ENCODE measurements at places on chromosomes 1 and 21. TPM values are rescaled to one million over a fixed set of nuclear protein-coding genes. Genes with fewer than 3 reads are reported as not detected.

The DYNLT5 gene
- total RNA-seq, result not detected

- DNase-seq, result no peak
- H3K4me3 ChIP-seq, result no peak overlapping the region
- H3K4me1 ChIP-seq, result peaks cover 8% of the 10 kb centered on the region
- no peaks in the 10 kb centered on the region for H3K27me3 ChIP-seq
- 0 out of 2 replicates have a peak overlapping the region, but pooled peaks have one; percentile 19 for H3K27ac ChIP-seq
- no peaks in the 10 kb centered on the region for H3K36me3 ChIP-seq
These were observed 19.4 kb upstream of the UBE2U start for GRCh38 chr1:64184003-64184440.

GRCh38 chr1:167983797-167984420, 47.0 kb upstream of the MPC2 start:
- peaks cover 14% of the 10 kb centered on the region for H3K4me1 ChIP-seq
- DNase-seq, result no peak
- H3K4me3 ChIP-seq, result no peak overlapping the region
- no peaks in the 10 kb centered on the region for H3K27me3 ChIP-seq

The FCGR3A gene
- total RNA-seq, result not detected

DNA sequence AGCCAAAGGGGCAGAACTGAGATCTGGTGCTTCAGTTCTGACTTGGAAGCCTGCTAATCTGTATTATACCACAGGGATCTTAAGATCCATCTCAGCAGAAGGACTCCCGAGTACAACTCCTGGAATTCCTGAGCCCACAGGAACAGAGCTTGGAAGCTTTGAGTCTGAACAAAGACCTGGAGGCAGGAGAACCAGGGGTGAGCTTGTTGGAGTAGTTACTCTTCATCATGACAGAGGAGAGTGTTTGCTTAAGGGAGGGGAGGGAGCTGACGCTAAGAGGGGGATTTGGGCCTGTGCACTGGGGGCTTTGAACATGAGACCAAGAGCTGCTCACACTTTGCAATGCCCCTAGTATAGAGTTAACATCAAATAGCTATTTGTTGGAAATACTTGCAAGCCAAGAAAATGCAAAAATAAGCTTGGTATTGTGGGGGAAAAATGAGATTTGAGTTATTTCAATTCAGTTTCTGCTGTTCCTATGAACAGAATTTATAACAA, 41.1 kb upstream of the TRABD2B start:
- no peaks in the 10 kb centered on the region for H3K4me1 ChIP-seq
- H3K36me3 ChIP-seq, result no peaks in the 10 kb centered on the region
- no peak for DNase-seq
- H3K27ac ChIP-seq, result no peak overlapping the region

The ITSN1 gene
- 39.1 TPM for total RNA-seq

GRCh38 chr21:44461464-44462001, 6.2 kb downstream of the LRRC3 start:
- H3K27me3 ChIP-seq, result peaks cover 30% of the 10 kb centered on the region
- no peaks in the 10 kb centered on the region for H3K4me1 ChIP-seq
- DNase-seq, result no peak
- no peak overlapping the region for H3K27ac ChIP-seq
- H3K4me3 ChIP-seq, result no peak overlapping the region
- no peaks in the 10 kb centered on the region for H3K36me3 ChIP-seq

GRCh38 chr21:32886339-32886738, 114.8 kb upstream of the PAXBP1 start:
- no peak overlapping the region for H3K27ac ChIP-seq
- peaks cover 62% of the 10 kb centered on the region for H3K27me3 ChIP-seq
- H3K36me3 ChIP-seq, result no peaks in the 10 kb centered on the region
- no peaks in the 10 kb centered on the region for H3K4me1 ChIP-seq
- peak overlapping the region; percentile 47 for H3K4me3 ChIP-seq

The F13B gene
- total RNA-seq, result not detected

DNA sequence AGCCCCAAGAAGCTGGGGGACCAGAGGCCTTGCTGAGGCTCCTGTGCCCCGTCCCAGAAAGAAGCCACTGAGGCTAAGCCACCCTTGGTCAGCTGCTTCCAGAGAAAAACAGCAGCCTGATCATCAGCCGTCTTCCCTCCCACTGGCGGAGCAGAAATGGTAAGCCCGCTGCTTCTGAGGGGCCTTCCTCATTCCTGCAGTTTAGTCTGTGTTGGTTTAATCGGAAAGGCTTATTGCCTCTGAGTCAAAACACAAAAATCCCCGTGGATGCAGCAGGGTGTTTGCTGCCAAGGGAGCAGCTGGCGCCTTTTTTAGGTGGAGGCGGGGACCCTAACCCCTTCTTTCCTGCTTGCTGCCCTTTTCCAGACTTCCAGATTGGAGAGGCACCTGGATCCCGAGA, 33.9 kb downstream of the SPSB1 start:
- no peak for DNase-seq
- H3K27me3 ChIP-seq, result no peaks in the 10 kb centered on the region
- no peaks in the 10 kb centered on the region for H3K36me3 ChIP-seq
- no peak overlapping the region for H3K4me3 ChIP-seq

- no peaks in the 10 kb centered on the region for H3K27me3 ChIP-seq
- H3K4me1 ChIP-seq, result peaks cover 15% of the 10 kb centered on the region
- H3K36me3 ChIP-seq, result no peaks in the 10 kb centered on the region
- H3K4me3 ChIP-seq, result peak overlapping the region; percentile 57
- DNase-seq, result peak; percentile 82
- H3K27ac ChIP-seq, result no peak overlapping the region
These were observed 37.6 kb downstream of the PIK3CD start for GRCh38 chr1:9689011-9689706.

- H3K36me3 ChIP-seq, result no peaks in the 10 kb centered on the region
- no peaks in the 10 kb centered on the region for H3K4me1 ChIP-seq
- no peak for DNase-seq
These were observed 16.6 kb upstream of the C1QA start for GRCh38 chr1:22619798-22620197.

- no peak overlapping the region for H3K27ac ChIP-seq
- H3K4me3 ChIP-seq, result no peak overlapping the region
- DNase-seq, result no peak
- H3K4me1 ChIP-seq, result no peaks in the 10 kb centered on the region
- peaks cover 42% of the 10 kb centered on the region for H3K36me3 ChIP-seq
- H3K27me3 ChIP-seq, result no peaks in the 10 kb centered on the region
These were observed 9.1 kb downstream of the PRPF38A start for GRCh38 chr1:52413410-52413989.

DNA sequence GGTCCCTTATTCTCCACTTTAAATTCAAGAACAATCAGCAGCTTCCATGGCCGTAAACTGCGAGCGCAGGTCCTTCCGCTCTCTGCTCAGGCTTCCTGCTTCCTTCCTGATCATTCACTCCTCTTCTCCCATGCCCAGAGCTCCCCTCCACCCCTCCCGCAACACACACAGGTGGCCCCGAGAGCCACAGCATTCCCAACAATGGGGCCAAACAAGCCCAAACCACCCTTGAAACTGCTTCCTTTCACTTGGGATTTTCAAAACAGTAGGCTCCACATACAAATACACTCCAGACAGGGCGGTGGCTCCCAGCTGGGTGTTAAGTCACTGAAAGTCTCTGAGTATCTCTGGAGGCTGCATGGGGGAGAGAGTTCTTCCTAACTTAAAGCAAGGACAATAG, 11.4 kb downstream of the FAM89A start:
- no peak overlapping the region for H3K27ac ChIP-seq
- no peaks in the 10 kb centered on the region for H3K36me3 ChIP-seq
- 0 out of 2 replicates have a peak, but pooled peaks cover 13% of the 10 kb centered on the region for H3K27me3 ChIP-seq
- H3K4me1 ChIP-seq, result no peaks in the 10 kb centered on the region
- DNase-seq, result no peak
- H3K4me3 ChIP-seq, result no peak overlapping the region

GRCh38 chr1:147824798-147825197, 64.4 kb upstream of the GJA5 start:
- peaks cover 38% of the 10 kb centered on the region for H3K4me1 ChIP-seq
- H3K36me3 ChIP-seq, result no peaks in the 10 kb centered on the region
- H3K27me3 ChIP-seq, result no peaks in the 10 kb centered on the region
- H3K4me3 ChIP-seq, result no peak overlapping the region
- H3K27ac ChIP-seq, result no peak overlapping the region

The FAM78B gene
- total RNA-seq, result not detected

DNA sequence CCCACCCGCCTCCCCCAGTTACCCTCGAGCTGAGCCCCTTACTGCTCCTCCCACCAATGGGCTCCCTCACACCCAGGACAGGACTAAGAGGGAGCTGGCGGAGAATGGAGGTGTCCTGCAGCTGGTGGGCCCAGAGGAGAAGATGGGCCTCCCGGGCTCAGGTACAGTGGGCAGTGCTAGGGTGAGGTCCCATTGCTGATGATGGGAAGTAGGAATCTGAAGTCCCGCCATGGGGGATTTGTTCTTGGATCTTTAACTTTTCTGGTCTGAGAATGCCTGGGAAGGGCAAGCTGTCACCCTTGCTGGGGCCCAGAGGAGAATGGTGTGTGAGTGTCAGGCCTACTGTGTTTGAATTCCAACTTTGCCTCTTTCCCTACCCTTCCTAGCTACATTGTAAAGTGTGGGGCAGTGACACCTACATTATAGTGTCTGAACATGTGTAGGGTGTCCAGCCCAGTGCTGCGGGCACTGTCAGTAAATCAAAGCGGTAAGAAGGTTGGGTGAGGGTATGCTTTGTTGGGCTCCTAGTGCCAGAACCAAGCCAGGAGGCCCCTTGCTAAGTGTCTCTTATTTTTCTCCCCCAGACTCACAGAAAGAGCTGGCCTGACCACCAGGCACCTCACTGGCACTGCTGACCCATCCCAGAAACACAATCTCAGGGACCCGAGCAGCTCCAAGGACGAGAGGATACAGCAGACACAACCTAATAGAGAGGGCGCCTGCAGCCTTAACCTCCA, 44.7 kb downstream of the YARS1 start:
- no peak overlapping the region for H3K4me3 ChIP-seq
- no peak for DNase-seq
- no peaks in the 10 kb centered on the region for H3K27me3 ChIP-seq
- peaks cover 26% of the 10 kb centered on the region for H3K36me3 ChIP-seq
- peak overlapping the region; percentile 25 for H3K27ac ChIP-seq

The SERPINC1 gene
- not detected for total RNA-seq

DNA sequence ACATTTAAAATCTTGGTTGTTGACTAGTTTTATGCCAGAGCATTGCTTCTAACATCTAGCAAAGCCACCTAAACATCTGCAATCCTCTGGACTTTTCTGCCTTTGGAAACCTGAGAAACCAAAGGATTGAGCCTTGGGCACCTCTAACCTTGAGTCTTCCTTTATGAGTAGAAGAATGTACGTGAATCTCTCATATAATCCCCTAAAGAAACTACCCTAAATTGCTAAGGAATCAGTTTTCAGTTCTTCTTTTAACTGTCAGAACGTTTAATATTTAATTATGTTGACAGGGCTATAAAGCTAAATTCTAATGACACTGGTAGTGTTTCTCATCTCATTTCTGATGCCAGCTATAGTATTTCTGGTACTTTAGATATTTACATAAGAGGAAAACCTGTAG, 997.3 kb downstream of the AMY1C start:
- H3K27ac ChIP-seq, result no peak overlapping the region
- no peak overlapping the region for H3K4me3 ChIP-seq
- H3K36me3 ChIP-seq, result no peaks in the 10 kb centered on the region
- H3K4me1 ChIP-seq, result no peaks in the 10 kb centered on the region
- DNase-seq, result no peak
- no peaks in the 10 kb centered on the region for H3K27me3 ChIP-seq

- peaks cover 22% of the 10 kb centered on the region for H3K4me1 ChIP-seq
- no peaks in the 10 kb centered on the region for H3K36me3 ChIP-seq
- H3K27me3 ChIP-seq, result no peaks in the 10 kb centered on the region
- DNase-seq, result no peak
These were observed 12.8 kb downstream of the CASQ2 start for GRCh38 chr1:115755456-115756370.

- H3K4me1 ChIP-seq, result no peaks in the 10 kb centered on the region
- DNase-seq, result peak; percentile 3
- H3K4me3 ChIP-seq, result no peak overlapping the region
- H3K27me3 ChIP-seq, result no peaks in the 10 kb centered on the region
- no peaks in the 10 kb centered on the region for H3K36me3 ChIP-seq
These were observed 1109.3 kb upstream of the B3GALT2 start for GRCh38 chr1:194295685-194296084.

DNA sequence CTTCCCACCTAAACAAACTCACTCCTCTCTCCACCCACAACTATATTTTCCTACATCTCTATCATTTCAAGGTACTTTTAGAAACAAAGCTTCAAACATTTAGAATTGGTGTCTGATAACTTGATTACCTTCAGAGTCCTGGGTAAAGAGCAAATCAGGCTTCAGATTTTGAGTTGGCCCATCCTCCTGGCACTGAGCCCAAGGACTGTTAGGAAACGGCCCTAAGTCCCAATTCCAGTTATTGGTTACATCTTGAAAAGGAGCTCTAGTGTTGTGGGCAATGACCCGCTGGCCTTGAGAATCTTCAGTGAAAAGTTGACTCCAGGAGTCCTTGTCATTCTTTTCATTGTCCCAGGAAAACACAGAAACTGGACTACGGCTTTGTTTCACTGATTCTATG, 15.1 kb downstream of the MTFR1L start:
- DNase-seq, result no peak
- H3K36me3 ChIP-seq, result no peaks in the 10 kb centered on the region
- H3K27me3 ChIP-seq, result no peaks in the 10 kb centered on the region
- no peaks in the 10 kb centered on the region for H3K4me1 ChIP-seq
- no peak overlapping the region for H3K27ac ChIP-seq

The TMCC2 gene
- total RNA-seq, result 0.80 TPM

Data from PC-9 (cell line).